ENCODE measurements at places on chromosomes 2 and 18. TPM values are rescaled to one million over a fixed set of nuclear protein-coding genes. Genes with fewer than 3 reads are reported as not detected.

GRCh38 chr2:110121052-110121334 is 5.4 kb upstream of the MALL start:
- DNase-seq: no peak

- DNase-seq: no peak
Observed at GRCh38 chr2:72678024-72678423, 147.8 kb downstream of the EXOC6B start.

GRCh38 chr2:10686176-10686730 is 3.5 kb downstream of the NOL10 start:
- DNase-seq: no peak

DNA sequence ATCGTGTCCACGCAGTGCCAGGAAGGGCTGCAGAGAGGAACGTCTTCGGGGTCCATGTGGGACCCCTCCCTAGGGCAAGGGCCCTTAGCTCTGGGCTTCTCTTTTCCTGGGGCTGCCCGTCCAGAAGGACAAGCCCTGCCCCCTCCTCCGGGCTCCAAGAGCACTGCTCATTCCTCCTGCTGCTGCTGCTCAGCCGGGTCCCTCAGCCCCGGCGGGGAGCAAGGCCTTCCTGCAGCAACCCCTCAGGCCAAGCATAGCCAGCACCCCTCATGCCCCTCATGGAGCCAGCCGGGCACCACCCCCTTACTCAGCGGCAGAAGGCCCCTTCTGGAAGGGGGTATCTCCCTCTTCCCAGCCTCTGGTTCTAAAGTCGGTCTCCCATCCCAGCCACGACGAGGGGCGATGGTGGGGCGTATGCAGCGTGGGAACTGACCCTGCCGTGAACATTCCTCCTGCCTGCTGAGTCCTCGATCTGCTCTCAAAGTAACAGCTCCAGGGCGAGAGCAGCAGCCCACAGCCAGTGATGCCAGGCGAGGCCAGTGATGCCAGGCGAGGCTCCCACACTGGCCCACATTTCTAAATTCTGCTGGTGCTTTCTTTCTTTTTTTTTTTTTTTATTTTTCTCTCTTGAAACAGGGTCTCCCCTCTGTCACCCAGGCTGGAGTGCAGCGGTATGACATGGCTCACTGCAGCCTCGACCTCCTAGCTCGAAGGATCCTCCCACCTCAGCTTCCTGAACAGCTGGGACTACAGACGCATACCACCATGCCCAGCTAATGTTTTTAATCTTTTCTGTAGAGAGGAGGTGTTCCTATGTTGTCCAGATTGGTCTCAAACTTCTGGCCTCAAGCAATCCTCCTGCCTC is 99.7 kb downstream of the HDAC4 start:
- no peak for DNase-seq

- peak; percentile 91 for DNase-seq
Observed at GRCh38 chr18:61893971-61894750, 1.4 kb upstream of the RNF152 start.

DNA sequence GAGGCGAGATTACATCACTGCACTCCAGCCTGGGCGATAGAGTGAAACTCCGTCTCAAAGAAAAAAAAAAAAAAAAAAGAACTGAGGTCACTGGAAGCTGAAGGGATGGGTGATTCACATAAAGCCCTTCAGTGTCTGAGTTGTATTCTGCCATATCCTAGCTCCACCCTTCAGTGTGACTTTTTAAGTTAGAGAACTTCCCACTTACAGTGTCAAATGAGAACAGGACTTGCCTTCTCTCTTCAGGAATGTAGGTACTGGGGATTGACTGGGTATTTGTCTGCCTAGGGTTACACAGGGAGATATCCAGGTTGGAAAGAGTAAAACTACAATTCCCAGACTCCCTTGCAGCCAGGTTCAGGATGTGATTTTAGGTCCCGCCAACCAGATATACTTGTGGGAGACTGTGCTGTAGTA is 37.9 kb downstream of the EHD3 start:
- no peak for DNase-seq

DNA sequence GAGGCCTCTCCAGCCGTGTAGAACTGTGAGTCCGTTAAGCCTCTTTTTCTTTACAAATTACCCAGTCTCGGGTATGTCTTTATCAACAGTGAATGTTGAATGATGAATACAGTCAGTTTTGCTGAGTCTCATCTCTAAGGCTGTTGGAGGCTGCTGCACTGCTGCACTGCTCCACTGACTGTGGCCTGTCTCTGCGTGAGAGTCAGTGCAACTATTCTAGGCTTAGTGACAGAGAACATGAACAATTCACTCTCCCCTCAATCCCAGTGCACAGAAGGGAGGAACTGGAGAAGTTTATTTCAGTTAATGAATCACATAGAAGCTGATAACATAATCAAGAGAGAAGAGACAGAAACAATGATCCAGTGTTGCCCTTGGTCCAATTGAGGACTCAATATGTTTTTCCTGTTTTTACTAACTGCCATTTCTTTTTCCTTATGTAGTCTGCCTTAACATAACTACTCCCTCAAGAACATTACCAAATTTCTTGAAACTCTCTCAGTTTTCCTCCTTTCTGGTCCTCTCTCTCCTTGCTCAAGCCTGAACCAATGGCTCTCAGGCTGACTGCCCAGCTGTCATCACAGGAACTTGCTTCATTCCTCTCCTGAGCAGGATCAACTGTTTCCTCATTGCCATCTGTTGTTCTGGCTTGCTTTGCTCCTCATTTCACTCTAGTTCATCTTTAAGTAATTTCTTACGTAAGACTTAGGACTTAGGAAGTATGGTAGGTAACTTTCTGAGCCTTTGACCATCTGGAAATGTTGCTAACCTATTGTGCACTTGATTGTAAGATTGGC is 483.2 kb downstream of the METTL4 start:
- no peak for DNase-seq

DNA sequence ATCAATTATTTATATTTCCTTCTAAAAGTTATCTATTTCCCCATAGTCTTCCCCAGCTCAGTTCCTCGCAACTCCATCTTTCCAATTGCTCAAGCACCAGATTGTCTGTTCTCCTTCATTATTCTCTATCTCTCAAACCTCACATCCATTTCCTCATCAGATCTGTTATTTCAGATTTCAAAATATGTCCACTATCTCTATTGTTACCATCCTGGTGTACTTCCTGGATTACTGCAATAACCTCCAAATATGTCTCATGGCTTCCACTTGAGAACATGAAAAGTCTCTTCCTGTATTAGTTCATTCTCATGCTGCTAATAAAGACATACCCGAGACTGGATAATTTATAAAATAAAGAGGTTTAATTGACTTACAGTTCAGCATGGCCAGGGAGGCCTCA is 641.7 kb upstream of the ZEB2 start:
- no peak for DNase-seq

DNA sequence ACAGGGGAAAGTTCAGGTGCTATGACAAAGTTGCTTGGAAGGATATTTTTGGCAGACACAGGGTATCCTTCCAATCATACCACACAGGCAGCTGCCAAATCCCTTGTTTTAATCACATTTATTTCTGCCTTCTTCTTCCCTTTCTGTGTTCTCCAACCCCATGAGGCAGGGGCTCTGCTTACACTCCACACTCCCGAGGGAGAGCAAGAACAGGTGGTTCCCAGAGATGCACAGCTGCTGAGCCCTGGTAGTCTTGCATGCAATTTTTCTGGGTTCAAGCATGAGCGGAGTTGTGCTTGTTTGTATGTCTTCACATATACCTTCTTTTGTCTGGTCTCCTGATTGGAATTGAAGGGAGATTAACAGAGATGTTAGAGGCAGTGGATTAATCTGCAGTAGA is 251.7 kb upstream of the ST6GAL2 start:
- DNase-seq: no peak

GRCh38 chr2:237324837-237325236 is 89.1 kb downstream of the COL6A3 start:
- peak; percentile 32 for DNase-seq

GRCh38 chr2:96953611-96953978 is 32.8 kb downstream of the FAM178B start:
- no peak for DNase-seq

GRCh38 chr2:66827851-66828250 is 392.9 kb downstream of the MEIS1 start:
- no peak for DNase-seq

DNA sequence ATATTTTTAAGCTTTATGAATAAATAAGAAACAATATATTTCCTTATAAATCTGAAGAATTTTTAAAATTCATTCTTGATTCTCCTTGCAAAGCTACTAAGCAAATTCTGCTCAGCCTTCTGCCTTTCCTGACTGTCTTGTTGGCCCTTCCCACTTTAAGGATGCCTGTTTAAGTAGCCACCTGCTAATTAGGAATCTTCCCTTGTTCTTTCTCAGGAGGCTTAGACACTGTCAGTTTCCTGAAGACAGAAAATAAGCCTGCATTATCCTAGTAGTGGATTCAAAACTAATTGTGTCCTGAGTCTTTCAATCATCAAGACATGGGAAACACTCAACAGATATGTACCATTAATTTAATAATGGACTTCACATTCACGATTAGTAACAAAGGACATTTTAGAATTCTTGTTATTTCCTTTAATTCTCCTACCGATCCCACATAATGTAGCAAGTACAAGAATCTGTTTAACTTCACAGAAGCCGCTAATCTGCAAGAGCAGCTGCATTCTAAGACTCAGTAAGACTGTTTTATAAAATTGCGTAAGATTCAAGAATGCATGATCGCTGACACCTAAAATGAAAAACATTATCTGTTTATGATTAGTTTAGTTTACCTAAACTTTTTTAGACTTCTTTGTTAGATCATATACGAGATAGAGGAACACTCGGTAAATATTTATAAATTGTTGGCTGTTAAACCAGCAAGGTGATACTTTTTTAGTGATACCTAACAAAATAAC is 445.4 kb upstream of the DSEL start:
- DNase-seq: no peak

DNA sequence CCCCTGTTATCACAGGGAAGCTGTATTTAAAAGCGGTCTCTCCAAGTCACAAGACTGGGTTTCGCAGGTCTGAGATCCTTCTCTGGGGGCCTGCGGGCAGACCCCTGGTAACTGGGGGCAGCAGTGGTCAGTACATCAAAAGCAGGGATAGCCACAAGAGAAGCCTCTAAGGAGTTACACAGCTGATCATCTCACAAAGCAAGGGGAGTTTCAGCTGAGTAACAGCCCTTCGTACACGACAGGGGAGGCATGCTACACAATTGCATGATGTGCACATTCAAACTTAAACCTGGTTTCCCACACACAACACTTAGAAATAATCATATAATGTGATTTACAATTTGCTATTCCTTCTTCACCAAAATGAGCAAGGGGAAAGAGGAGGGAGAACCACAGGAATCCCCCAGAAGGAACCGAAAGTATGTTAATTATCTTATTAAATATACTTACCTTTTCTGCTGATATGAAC is 87.5 kb downstream of the TMEM131 start:
- no peak for DNase-seq

DNA sequence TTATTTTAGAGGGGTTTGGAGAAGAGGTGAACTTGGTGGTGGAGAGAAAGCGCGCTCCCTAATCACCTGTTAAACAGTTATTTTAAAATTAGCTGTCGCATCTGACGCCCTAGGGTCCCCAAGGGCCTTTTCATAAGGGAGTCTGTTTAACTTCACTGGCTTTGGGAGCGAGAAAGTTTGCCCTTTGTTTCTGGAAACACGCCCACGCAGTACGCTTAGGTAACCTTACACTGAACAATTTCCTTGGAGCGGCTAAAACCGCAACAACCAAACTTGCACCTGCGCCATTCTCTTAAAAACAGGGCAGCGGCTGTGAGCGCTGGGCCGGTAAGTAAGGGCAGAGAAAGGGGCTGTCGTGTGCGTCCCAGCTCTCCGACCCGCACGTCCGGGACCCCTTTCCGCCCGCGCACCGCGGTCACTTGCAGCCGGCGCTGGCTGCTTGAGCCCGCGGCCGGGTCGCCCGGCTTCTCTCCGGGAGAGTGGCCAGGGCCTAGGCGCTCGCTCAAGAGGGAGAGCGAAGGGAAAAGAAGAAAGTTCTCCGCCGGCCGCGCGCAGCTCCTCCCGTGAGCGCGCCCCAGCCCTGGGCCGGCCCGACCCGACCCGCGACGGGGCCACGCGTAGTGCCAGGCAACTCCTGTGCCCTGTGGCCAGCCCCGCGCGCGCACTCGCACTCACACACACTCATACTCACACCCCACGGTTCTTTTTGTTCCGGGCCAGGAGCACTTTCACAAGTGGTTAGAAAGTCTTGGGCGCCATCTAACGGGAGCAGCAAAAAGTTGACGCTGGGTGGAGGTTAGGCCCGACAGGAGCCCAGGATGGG is 19.2 kb downstream of the POU3F3 start:
- DNase-seq: peak; percentile 56

GRCh38 chr2:99651930-99652670 is 162.3 kb upstream of the REV1 start:
- no peak for DNase-seq

DNA sequence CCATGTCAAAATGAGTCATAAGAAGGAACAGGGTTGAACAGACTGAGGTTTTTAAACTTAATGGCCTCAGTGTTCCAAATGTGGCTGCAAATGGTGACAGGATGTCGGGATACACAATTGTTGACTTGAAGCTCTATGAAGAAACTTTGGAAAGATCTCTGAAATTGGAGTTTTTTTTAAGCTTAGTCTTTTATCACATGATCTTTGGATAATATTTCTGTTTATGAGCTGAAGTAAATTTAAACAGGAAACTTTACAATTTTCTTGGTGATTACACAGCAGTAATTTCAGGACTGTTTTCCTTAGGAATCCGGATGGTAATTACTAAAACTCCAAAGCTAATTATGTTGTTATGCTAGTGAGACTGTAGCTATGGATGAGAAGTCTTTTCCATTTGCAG is 199.1 kb upstream of the NRXN1 start:
- no peak for DNase-seq

DNA sequence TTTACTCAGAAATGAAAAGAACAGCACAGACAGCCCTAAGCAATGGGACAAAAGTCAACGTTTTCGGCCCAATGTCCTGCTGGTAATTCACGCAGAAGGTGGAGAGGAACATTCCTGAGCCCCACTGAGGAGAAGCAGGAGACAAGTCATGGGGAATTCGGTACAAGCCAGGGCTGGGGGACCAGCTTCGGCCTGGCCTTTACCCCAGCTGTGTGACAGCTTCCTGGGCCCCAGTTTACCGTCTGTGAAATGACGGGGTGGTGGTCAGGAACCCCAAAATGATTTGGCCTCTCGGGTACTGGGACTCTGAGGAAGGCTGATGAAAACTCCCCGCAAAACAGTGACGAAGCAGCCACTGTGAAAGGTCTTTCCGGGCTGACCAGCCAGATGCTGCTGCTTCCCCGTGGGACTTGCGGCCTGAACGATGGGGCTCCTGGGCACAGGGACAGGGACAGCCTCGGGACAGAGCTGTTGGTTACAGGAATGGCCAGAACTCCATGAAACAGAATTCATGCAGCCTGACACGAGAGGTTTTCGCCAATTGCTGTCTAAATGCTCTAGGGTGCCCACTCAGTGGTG is 21.6 kb downstream of the KIF1A start:
- DNase-seq: no peak

The NETO1 gene
- not detected for total RNA-seq

The NCKAP5 gene
- 2.0 TPM for total RNA-seq

The DRC1 gene
- total RNA-seq: 3.8 TPM

The FAP gene
- 2.0 TPM for total RNA-seq

The MAPK4 gene
- total RNA-seq: 10.6 TPM

The GLI2 gene
- total RNA-seq: 16.4 TPM

The SERPINB4 gene
- total RNA-seq: 1.1 TPM

The DHRS9 gene
- 0.32 TPM for total RNA-seq

The RGPD3 gene
- total RNA-seq: 0.09 TPM

The ETAA1 gene
- total RNA-seq: 14.6 TPM

The GPR45 gene
- total RNA-seq: not detected

The TXNDC2 gene
- not detected for total RNA-seq

The VIL1 gene
- total RNA-seq: 0.09 TPM

The ACMSD gene
- total RNA-seq: not detected

The PSMD14 gene
- total RNA-seq: 43.1 TPM

The CFC1 gene
- total RNA-seq: 6.6 TPM

The SKA1 gene
- 2.7 TPM for total RNA-seq

The PCARE gene
- not detected for total RNA-seq
